Right lung (tissue), 10 donors: ENCODE measurements at places on chromosomes 16 and 17. TPM values are rescaled to one million over a fixed set of nuclear protein-coding genes. Genes with fewer than 3 reads are reported as not detected.

HEATR9 gene
- polyA plus RNA-seq: 0.14 TPM

TBC1D28 gene
- polyA plus RNA-seq: not detected

AIPL1 gene
- not detected for polyA plus RNA-seq

FBXL16 gene
- polyA plus RNA-seq: 0.75 TPM

PTX4 gene
- polyA plus RNA-seq: not detected

CCDC200 gene
- polyA plus RNA-seq: 19.9 TPM

MPP3 gene
- polyA plus RNA-seq: 9.3 TPM

KRTAP3-2 gene
- not detected for polyA plus RNA-seq

CCL5 gene
- polyA plus RNA-seq: 3.0 TPM

DNA sequence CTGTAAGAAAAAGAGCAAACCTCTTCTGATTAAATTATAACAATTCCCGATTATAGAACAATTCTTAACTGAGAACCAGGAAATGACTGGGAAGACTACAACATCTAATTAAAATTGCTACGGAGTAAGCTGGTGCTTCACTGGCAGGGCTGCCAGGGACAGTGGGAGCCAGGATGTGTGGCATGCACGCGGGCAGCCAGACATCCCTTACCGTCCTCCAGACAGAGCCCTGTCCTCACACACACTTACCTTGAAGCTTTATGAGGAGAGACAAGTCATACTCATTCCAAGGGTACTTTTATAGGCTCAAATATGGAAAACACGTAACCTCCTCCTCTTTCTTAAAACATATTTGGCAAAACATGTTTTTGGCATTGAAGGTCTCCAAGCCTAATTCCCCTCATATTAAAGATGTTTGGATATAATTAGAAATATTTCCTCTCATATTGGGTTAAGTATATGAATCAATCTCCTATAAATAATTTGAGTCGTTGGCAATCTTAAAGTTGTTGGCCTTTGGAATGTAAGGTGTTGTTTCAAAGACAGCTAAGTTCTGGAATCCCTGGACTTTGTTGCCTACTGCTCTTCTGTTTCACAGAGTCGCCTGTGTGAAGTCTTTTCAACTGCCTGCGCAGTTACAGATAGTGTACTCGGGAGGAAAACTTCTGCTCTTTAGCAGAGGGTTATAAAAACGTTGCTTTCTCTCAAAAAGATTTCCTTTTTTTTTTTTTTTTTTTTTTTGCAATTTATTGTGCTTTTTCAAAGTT lies at the start of gene MYH1:
MYH1 (minus strand) TSS at position 272 of the 767 bp plus-strand sequence. CDS start 1,900 bp downstream, outside the sequence.
- no peak for DNase-seq

- DNase-seq: no peak
These were observed 7.0 kb upstream of the CALB2 start for GRCh38 chr16:71351558-71351901.

- no peak for DNase-seq
These were observed 60.3 kb upstream of the CIBAR2 start for GRCh38 chr16:85172455-85173145.

DNA sequence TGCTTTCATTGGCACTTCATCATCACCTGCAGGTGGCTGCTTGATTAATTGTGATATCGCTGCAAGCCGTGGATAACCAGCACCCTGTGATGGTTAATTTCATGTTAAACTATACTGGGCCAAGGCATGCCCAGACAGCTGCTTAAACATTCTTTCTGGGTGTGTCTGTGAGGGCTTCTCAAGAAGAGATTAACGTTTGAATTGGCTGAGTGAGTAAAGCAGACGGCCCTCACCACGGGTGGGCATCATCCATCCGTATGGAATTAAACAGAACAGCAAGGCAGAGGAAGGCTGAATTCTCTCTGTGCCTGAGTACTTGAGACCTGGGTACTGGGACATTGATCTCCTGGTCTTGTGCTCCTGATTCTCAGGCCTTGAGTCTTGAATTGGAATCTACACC lies 7.1 kb upstream of the ZNF213 start:
- no peak for DNase-seq

- no peak for DNase-seq
These were observed 1.0 kb upstream of the ZNF500 start for GRCh38 chr16:4767872-4768548.

DNA sequence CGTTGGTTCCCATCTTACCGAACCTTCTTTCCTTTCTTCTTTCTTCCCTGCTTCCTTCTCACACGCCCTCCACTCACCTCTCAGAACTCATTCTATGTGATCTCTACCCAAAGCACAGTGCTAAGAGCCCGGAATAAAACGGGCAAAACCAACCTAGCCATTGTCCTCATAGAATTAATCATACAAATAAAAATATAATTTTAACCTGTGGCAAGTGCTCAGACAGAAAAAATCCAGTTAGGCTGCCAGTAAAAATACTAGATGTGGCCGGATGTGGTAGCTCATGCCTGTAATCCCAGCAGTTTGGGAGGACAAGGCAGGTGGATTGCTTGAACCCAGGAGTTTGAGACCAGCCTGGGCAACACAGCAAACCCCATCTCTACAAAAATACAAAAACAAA lies 27.0 kb downstream of the BMERB1 start:
- DNase-seq: no peak

GRCh38 chr17:71339206-71339605 lies 781.6 kb upstream of the SOX9 start:
- no peak for DNase-seq

DNA sequence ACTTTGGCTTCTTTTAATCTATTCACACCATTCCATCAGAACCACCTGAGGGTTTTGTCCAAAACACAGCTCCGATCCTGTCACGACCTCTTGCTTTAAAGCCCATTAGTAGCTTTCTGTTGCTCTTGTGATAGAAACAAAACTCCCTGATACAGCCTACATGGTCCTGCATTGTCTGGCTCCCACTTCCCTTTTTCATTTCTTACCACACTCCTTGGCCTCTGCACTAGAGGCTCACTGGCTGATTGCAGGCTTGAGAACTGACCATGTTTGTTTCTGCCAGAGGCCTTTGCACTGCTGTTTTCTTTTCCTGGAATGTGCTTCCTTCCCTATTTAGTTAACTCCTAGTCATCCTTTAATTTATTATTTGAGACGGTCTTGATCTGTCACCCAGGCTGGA lies 23.7 kb downstream of the IST1 start:
- no peak for DNase-seq

DNA sequence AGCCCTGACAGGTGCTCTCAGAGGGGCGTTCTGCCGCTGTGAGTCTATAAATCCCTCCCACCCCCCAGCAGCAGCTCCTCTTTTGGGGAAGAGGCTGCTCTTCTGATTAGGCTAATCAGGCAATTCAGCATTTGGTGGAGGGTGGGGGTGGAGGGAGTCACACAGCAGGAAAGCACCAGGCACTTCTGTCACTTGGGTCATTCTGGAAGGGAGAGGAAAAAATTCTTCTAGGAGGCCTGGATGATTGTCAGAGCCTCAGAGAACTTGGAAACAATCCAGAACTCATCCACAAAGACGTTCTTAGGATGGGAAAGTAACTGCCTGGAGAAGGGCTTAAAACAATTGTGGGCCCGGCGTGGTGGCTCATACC lies 7.3 kb upstream of the SSTR2 start:
- no peak for DNase-seq
